ENCODE measurements at places on chromosomes 6 and 20. TPM values are rescaled to one million over a fixed set of nuclear protein-coding genes. Genes with fewer than 3 reads are reported as not detected.

SLC32A1 gene
- total RNA-seq, result not detected

RBPJL gene
- total RNA-seq, result 0.22 TPM

AKAP12 gene
- 10.5 TPM for total RNA-seq

IFT52 gene
- total RNA-seq, result 3.9 TPM

HLA-DRB5 gene
- total RNA-seq, result 6.5 TPM

STX11 gene
- 1.4 TPM for total RNA-seq

SPDEF gene
- total RNA-seq, result not detected

FOXF2 gene
- total RNA-seq, result 0.12 TPM

TFAP2A gene
- not detected for total RNA-seq

ID4 gene
- total RNA-seq, result 1.3 TPM

PBOV1 gene
- total RNA-seq, result not detected

HLA-DRB1 gene
- 23.4 TPM for total RNA-seq

Measured in psoas muscle (tissue), 8 donors.